ENCODE measurements at places on chromosomes 7 and 10. TPM values are rescaled to one million over a fixed set of nuclear protein-coding genes. Genes with fewer than 3 reads are reported as not detected.

SYT15B gene
- polyA plus RNA-seq, result not detected

HECW1 gene
- not detected for polyA plus RNA-seq

TMEM273 gene
- not detected for polyA plus RNA-seq

IFIT1B gene
- polyA plus RNA-seq, result not detected

TMEM270 gene
- not detected for polyA plus RNA-seq

CEP55 gene
- polyA plus RNA-seq, result not detected

CDH23 gene
- 1.1 TPM for polyA plus RNA-seq

WNT16 gene
- polyA plus RNA-seq, result not detected

PRSS37 gene
- not detected for polyA plus RNA-seq

STEAP1B gene
- not detected for polyA plus RNA-seq

WIPF3 gene
- not detected for polyA plus RNA-seq

Measured in naive thymus-derived CD4-positive, alpha-beta T cell (primary cell).